ENCODE measurements at places on chromosomes 1 and 21. TPM values are rescaled to one million over a fixed set of nuclear protein-coding genes. Genes with fewer than 3 reads are reported as not detected.

- DNase-seq, result no peak
Observed at GRCh38 chr1:90714521-90714951, 2.6 kb downstream of the BARHL2 start.

DNA sequence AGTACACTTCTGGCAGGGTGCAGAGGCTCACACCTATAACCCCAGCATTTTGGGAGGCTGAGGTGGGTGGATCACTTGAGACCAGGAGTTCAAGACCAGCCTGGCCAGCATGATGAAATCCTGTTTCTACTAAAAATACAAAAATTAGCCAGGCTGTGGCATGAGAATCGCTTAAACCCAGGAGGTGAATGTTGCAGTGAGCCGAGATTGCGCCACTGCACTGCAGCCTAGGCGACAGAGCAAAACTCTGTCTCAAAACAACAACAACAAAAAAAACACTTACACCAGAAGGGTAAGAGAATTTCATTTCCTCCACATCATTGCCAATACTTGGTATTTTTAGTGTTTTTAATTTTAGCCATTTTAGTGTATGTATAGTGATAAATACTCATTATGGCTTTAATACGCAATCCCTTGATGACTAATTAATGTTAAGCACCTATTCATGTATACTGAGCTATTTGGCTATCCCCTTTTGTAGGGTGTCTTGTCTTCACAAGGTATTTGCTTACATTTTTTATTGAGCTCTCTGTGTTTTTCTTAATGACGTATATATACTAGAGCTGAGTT lies 77.1 kb upstream of the TNR start:
- DNase-seq, result no peak

GRCh38 chr1:245822996-245823395 lies 668.2 kb downstream of the KIF26B start:
- DNase-seq, result no peak

DNA sequence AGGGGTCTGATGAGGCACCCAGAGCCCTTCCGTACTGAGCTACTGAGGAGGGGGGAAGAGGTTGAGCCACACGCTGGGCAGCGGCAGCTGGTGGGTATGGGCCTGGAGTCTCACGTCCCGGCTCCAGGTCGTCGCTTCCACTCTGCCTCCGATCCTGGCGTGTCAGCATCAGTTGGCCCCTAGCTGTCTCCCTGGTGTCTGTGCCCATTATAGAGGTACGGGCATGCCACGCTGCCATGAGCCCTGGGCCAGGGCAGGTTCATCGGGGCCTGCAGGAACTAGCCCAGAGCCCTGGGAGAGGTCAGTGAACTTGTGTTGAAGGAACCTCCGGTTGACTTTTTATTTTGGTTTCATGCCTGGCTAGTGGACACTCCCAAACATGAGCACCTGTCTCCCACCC lies 18.2 kb downstream of the COQ8A start:
- DNase-seq, result no peak

DNA sequence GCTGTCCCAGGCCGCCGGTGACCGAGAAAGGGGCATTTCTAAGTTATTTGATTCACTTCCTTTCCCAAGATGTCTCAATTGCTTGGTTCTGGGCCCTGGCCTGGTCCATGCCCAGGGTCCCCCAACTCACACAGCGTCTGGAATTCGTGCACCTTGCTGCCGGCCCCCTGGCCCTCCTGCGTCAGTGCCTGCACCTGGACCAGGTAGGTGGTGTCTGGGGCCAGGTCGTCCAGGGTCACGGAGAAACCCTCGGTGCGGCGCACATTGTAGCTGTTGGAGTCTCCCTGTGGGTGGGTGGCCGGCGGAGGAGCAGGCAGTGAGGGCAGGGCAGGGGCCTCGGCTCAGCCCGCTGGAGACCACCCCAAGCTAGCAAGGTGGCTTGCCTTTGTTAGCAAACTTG lies 21.0 kb downstream of the EPHA2 start:
- DNase-seq, result no peak

DNA sequence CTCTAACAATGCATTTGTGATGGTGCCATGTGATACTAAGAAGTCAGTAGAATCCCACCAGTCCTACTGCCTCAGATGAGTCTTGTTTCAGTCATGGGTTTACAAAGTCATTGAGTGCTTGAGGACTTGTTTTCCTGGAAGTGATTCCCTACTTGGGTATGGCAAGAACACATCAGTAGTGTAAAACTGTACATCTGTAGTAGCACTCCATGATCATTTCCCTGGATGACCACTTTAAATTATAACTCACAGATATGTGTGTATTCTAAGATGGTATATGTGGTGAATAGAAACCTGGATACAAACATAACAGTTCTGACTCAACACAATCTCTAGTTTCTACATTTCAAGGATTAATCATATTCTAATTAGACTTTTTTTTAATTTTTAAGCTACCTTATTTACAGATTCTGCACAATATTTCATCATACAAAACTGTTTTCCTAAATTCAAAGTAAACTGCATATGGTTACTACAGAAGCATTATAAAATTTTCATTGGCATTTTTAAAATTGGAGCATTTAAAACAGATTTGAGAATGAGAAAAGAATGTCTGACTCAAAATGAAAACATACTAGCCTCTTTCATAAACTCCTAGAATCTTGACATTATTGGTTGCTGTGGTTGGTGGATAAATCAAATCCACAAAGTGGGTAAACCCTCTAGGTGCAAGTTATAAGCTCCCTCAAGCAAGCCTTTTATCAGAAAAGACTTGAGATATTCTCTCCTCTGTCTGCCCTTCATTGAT lies 6.8 kb upstream of the PSMG1 start:
- no peak for DNase-seq

GRCh38 chr1:86714159-86714558 lies 9.8 kb downstream of the SH3GLB1 start:
- no peak for DNase-seq

DNA sequence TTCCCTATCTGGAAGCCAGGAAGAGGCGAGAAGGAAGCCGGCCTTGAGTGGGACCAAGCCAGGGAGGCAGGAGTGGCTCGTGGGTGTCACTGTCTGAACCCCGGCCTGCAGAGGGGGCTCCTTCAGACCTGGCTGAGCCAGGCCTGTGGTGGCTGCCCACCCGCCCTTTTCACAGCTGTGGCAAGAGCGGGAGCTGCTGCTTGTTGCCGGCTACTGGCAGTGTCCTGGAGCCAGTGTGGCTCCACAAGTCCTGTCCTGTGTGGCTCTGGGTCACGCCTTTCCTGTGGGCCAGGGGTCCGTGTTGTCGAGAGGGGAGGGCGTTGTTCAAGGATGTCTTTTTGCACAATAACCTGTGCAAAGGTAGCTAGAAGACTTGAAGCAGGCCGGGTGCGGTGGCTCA lies 1.3 kb downstream of the PFKL start:
- DNase-seq, result no peak

- no peak for DNase-seq
Observed at GRCh38 chr1:192639607-192640368, 3.8 kb downstream of the RGS13 start.

DNA sequence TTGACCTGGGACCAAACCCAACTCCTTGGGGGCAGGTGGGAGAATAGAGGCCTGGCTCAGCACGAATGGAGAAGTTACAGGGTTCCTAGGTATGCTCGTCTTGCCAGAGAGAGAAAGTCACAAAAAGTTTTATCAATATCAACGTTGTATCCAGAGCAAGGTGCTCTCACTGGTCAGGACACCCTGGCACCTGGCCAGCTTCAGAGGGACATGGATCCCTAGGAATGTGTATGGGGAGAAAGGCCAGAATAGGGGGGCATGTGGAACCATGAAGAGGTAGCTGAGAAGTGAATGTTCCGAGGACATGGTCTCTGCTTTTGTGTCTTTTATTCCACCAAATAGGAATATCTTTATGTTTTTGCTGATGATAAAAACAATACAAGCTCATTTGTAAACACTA lies 9.4 kb upstream of the POU3F1 start:
- no peak for DNase-seq

- DNase-seq, result no peak
Observed at GRCh38 chr1:159342761-159343425, 40.8 kb downstream of the FCER1A start.

- DNase-seq, result no peak
Observed at GRCh38 chr1:216246577-216247203, 176.6 kb downstream of the USH2A start.

GRCh38 chr1:197559655-197560054 lies 215.6 kb downstream of the DENND1B start:
- no peak for DNase-seq

- no peak for DNase-seq
Observed at GRCh38 chr1:96710708-96711477, 10.7 kb upstream of the PTBP2 start.

DNA sequence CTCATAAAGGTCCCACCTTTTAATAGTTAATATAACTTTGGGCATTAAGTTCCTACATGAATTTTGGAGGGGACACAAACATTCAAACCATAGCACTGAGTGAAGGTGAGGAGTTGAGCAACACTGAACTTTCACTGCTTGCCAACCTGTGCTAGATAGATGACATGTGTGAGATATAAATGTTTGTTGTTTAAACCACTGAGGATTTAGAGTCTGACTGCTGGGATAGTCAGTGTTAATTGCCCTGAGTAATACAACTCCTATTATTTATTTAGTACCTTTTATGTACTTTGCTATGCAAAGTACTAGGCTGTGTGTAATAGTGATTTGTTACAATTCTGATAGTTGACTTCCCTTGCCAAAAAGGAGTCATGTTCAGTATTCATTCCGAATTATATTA lies 32.4 kb upstream of the SLC16A1 start:
- DNase-seq, result no peak

DNA sequence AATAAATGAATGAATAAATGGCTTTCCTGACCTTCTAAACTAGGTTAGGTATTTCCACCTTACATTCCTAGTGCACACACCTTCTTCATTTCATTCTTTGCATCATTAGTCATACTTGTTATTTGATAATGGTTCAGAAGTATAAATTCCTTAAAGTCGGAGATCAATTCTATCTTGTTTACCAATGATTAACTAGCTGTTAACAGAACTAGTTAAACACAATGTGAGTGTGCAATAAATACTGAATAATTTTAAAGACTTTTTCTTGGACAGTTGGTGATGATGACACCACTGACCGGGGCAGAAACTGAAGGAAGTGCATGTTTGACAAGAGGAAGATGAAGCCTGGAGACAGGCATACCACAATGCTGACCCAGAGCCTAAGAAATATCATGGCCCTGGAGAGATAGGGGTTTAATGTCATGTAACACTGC lies 207.1 kb upstream of the DEPDC1 start:
- DNase-seq, result no peak

DNA sequence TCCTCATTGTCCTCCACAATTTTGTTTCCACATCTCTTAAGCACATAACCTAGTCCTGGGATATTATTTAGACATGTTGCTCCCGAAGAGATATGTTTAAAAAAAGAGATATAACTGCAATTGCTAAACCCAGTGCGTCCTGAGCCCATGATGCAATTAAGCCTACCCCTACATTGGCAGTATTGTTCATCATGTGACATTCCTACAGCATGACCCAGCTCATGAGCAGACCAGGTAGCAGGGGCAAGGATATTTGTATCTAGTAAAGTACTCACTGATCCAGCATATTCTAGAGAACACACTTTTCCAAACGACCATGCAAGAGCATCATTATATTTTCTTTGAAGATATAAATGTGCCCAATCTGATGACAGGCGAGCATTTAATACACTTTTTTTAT lies 1.2 kb downstream of the ADAM30 start:
- no peak for DNase-seq

DNA sequence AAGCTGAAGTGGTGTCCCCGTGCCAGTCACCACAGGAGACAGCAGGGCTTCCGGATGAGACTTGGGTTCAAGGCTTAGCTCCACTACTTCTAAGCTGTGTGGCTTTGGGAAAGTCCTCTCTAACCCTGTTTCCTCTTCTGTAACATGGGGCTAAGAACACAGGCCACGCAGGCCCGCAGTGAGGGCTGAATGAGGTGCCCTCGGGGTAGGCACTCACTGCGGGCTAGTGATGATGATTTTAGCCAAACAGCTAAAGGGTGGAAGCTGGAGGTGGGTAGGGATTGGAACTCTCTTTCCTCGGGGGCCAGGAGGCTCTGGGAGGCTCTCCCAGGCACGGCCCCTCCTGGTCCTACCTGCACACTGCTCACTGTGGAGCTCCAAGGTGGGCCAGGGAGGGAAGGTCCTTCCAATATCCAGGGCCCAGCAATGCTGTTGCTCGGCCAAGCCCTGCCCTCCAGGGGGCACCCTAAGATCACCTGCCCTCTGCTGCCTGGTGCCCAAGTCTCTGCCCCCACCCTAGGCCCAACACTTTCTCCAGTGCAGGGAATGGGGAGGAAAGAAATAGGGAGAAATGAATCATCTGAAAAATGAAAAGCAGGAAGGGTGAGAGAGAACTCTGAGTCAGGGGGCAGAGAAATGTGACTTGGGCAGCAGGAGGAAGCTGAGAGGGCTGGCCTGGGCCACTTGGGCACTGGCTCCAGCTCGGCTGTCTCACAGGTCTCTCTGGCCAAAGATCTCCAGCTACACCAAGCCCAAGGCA lies 19.2 kb upstream of the EVA1B start:
- DNase-seq, result peak; percentile 64

DNA sequence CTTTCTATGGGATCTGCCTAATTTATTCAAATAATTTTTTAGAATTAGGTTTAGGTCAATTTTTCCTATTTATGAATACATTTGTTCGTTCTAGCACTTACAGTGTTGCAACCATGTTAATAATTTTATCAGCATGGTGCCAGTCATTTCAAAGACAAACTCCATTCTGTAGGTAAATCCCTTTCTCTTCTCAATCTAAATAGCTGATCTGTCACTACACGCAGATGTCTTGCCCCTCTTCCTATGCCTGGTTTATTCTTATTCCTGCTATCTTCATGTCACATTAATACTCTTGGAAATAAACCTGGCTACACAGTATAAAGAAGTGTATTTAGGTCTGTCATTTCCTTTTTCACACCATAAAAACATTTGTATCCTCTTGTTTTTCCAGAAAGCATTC lies 1172.4 kb downstream of the BRINP3 start:
- DNase-seq, result no peak

DNA sequence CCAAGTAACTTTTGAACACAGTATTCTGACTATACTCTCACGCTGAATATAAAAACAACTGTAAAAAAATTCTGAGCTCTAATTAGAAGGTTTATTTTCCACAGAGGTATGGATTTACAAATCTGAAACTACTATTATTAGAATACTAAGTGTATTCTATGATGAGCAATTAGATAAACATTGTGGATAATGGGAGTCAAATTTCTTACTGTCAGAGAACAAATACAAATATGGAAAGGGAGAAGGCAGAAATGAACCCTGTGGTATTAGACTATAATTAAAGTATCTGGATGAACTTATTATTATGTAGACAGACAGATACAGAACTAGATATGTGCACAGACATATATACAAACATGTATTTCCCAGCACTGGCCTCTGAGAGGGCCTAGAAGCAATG lies 22.6 kb downstream of the ALDH9A1 start:
- no peak for DNase-seq

GRCh38 chr1:27577504-27578188 lies 26.3 kb downstream of the AHDC1 start:
- no peak for DNase-seq

GRCh38 chr1:237186675-237187074 lies 144.7 kb downstream of the RYR2 start:
- no peak for DNase-seq

- DNase-seq, result no peak
Observed at GRCh38 chr1:223837206-223837605, 8.5 kb downstream of the TP53BP2 start.

- DNase-seq, result no peak
Observed at GRCh38 chr1:30966690-30967369, 58.3 kb upstream of the SDC3 start.

TMPRSS15 gene
- total RNA-seq, result not detected

SH2D2A gene
- total RNA-seq, result 215 TPM

CFHR2 gene
- not detected for total RNA-seq

RAB42 gene
- not detected for total RNA-seq

DNAJC6 gene
- 0.91 TPM for total RNA-seq

GJB4 gene
- total RNA-seq, result not detected

All from activated naive CD4-positive, alpha-beta T cell treated with anti-CD3 and anti-CD28 coated beads, Interleukin-2, amount 50 U/mL, for 72 hours (primary cell).